ENCODE measurements at places on chromosomes 13 and 19. TPM values are rescaled to one million over a fixed set of nuclear protein-coding genes. Genes with fewer than 3 reads are reported as not detected.

Gene CYSLTR2
- total RNA-seq, result not detected

Gene BCAM
- 62.3 TPM for total RNA-seq

Gene SLITRK5
- total RNA-seq, result not detected

Gene SAFB2
- 47.5 TPM for total RNA-seq

Gene KIRREL2
- total RNA-seq, result not detected

Gene SIGLEC8
- not detected for total RNA-seq

Measured in dermis blood vessel endothelial cell (primary cell).